ENCODE measurements at places on chromosomes 6 and 20. TPM values are rescaled to one million over a fixed set of nuclear protein-coding genes. Genes with fewer than 3 reads are reported as not detected.
A peak's percentile ranks its signal among the peaks of the same experiment; 100 is the strongest.

DNA sequence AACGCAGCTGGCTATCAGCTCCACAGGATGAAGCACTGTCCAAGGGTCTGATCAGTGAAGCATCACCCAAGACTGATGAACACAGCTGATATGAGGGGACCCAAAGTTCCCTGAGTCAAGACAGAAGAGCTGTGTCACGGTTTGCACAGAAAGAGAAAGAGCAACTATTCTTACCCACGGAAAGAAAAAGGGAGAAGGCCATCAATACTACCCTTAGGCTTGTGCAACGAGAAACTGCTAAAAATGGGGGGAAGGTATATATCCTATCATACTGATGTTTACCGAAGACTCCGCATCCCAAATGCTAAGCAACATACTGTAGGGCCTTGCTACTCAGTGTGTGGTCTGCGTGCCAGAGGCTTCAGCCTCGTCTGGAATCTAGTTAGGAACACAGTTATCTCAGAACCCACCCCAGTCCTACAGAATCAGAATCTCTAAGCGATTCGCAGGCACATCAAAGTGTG lies 665 bp downstream of the FASTKD5 start:
- H3K4me1 ChIP-seq = peaks cover 22% of the 10 kb centered on the region
- no peaks in the 10 kb centered on the region for H3K27me3 ChIP-seq
- no peak for DNase-seq
- peak overlapping the region; percentile 82 for H3K27ac ChIP-seq

GRCh38 chr20:15930311-15931305 lies 642.6 kb downstream of the KIF16B start:
- H3K4me3 ChIP-seq = no peak overlapping the region
- DNase-seq = peak; percentile 26
- H3K36me3 ChIP-seq = no peaks in the 10 kb centered on the region
- H3K27me3 ChIP-seq = no peaks in the 10 kb centered on the region
- no peak overlapping the region for H3K27ac ChIP-seq

CRIP3 gene
- total RNA-seq = 33.4 TPM

GRCh38 chr20:26207237-26207966 lies 510.7 kb upstream of the ZNF337 start:
- peak overlapping the region; percentile 56 for H3K4me3 ChIP-seq
- no peak overlapping the region for H3K27ac ChIP-seq
- H3K36me3 ChIP-seq = no peaks in the 10 kb centered on the region
- peaks cover 5% of the 10 kb centered on the region for H3K27me3 ChIP-seq
- H3K4me1 ChIP-seq = no peaks in the 10 kb centered on the region

- no peak overlapping the region for H3K27ac ChIP-seq
- DNase-seq = no peak
- no peak overlapping the region for H3K4me3 ChIP-seq
- no peaks in the 10 kb centered on the region for H3K36me3 ChIP-seq
- H3K4me1 ChIP-seq = peaks cover 8% of the 10 kb centered on the region
Observed at GRCh38 chr6:111411978-111412566, 70.9 kb downstream of the REV3L start.

GPX5 gene
- 8.1 TPM for total RNA-seq

DNA sequence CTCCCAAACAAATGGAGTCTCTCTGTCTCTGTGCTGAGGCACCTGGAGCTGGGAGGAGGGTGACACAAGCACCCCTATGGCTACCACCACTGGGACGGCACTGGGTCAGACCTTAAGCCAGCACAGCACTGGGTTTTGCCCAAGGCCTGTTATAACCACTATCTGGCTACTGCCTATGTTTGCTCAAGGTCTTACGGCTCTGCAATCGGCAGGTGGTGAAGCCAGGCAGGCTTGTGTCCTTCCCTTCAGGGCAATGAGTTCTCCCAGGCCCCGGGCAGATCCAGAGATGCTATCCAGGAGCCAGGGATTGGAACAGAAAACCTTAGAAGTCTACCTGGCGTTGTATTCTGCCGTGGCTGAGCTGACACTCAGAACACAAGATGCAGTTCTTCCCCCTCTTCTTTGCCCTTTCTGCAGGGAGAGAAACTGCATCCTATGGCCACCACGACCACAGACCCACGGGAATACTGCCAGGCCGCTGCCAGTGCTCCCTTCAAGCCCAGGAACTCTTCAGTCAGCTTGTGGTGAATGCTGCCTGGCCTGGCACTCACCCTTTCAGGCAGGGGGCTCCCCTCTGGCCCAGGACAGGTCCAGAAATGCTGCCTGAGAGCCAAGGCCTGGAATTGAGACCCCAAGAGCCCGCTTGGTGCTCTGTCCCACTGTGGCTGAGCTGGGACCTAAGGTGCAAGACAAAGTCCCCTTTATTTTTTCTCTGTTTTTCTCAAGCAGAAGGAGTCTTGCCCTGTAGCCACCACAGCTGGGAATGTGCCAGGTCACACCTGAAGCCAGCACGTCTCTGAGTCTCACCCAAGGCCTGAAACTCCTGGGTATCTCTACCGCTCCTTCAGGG lies 67.0 kb upstream of the FRMD1 start:
- H3K4me1 ChIP-seq = no peaks in the 10 kb centered on the region
- no peaks in the 10 kb centered on the region for H3K36me3 ChIP-seq
- no peak overlapping the region for H3K4me3 ChIP-seq

DNA sequence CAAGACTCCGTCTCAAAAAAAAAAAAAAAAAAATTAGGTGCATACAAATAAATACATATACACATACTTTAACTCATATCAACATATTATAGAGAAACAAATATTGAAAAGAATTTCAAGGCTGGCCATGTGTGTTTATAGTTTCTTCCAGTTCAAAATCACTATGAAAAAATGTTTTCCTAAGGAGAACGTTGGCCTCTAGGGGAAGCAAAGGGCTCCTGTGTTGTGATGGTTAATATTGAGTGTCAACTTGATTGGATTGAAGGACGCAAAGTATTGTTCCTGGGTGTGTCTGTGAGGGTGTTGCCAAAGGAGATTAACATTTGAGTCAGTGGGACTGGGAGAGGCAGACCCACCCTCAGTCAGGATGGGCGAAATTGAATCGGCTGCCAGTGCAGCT lies 182.0 kb upstream of the AGPAT4 start:
- H3K27ac ChIP-seq = no peak overlapping the region
- no peak for DNase-seq
- no peaks in the 10 kb centered on the region for H3K4me1 ChIP-seq
- no peaks in the 10 kb centered on the region for H3K36me3 ChIP-seq

STMND1 gene
- total RNA-seq = 19.3 TPM

DNA sequence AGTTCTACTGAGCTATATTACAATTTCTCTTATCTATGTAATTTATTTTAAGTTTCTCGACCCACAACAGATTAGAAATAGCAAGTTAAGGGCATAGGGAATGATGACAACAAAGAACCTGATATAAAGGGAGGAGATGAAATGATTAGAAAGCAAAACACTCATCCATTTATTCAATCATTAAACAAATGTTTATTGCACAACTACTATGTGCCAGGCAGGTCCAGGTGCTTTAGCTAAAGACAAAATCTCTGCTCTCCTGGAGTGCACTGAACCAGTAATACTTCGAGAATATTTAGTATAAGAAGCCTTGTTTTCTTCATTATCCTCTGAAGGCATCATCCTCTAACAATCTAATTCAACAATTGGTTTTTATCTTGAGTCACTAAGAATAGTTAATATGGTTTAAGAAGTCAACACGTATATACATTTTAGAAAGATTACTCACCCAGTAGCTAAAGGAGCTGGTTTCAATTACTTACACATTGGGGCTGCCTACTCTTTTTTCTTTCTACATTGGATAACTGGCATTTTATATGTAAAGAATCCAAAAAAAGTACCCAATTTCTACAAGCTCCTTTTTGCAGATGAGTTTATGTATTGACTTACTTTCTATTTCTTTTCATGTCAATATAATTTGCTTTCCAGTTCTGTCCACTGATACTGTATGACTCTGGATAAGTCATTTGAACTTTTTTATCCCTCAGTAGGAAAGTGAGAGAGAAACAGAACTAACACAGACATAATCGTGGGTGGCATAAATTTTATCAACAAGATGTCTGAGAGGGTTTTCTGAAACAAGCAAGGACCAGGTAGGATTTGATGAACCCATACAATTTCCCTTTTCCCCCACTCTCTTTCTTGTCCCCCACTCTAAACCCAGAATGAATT lies 312.6 kb downstream of the CLIC5 start:
- no peaks in the 10 kb centered on the region for H3K36me3 ChIP-seq
- no peak overlapping the region for H3K27ac ChIP-seq
- no peaks in the 10 kb centered on the region for H3K4me1 ChIP-seq
- H3K27me3 ChIP-seq = no peaks in the 10 kb centered on the region
- DNase-seq = no peak
- H3K4me3 ChIP-seq = no peak overlapping the region

SCP2D1 gene
- total RNA-seq = 20.1 TPM

SPTLC3 gene
- total RNA-seq = 22.6 TPM

GRCh38 chr6:111791415-111791814 lies 81.8 kb downstream of the FYN start:
- H3K27ac ChIP-seq = no peak overlapping the region
- no peak for DNase-seq
- H3K4me3 ChIP-seq = no peak overlapping the region
- peaks cover 25% of the 10 kb centered on the region for H3K4me1 ChIP-seq

DNA sequence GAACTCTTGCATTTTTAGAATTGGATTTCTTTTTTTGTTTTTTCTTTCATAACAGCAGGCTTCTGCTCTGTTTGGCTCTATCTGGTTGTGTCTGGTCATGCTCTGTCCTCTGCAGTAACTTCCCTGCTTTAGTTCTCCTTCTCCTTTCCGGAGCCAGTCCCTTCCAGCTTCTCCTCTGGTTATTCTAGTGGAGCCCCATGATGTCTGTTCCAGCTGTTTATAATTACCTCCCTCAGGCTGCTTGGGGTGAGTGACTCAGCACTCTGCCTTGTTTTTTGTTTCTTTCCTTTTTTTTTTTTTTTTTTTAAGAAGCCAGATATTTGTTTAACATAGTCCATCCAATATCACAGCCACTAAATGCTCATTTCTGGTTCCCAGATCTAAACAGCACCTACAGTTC lies 409.6 kb downstream of the MAFB start:
- H3K27ac ChIP-seq = peak overlapping the region; percentile 81
- no peaks in the 10 kb centered on the region for H3K36me3 ChIP-seq
- no peak overlapping the region for H3K4me3 ChIP-seq

- H3K36me3 ChIP-seq = no peaks in the 10 kb centered on the region
- H3K27ac ChIP-seq = no peak overlapping the region
- H3K4me3 ChIP-seq = no peak overlapping the region
- H3K27me3 ChIP-seq = no peaks in the 10 kb centered on the region
- H3K4me1 ChIP-seq = no peaks in the 10 kb centered on the region
- no peak for DNase-seq
Observed at GRCh38 chr6:66731310-66731709, 1024.3 kb upstream of the EYS start.

DNA sequence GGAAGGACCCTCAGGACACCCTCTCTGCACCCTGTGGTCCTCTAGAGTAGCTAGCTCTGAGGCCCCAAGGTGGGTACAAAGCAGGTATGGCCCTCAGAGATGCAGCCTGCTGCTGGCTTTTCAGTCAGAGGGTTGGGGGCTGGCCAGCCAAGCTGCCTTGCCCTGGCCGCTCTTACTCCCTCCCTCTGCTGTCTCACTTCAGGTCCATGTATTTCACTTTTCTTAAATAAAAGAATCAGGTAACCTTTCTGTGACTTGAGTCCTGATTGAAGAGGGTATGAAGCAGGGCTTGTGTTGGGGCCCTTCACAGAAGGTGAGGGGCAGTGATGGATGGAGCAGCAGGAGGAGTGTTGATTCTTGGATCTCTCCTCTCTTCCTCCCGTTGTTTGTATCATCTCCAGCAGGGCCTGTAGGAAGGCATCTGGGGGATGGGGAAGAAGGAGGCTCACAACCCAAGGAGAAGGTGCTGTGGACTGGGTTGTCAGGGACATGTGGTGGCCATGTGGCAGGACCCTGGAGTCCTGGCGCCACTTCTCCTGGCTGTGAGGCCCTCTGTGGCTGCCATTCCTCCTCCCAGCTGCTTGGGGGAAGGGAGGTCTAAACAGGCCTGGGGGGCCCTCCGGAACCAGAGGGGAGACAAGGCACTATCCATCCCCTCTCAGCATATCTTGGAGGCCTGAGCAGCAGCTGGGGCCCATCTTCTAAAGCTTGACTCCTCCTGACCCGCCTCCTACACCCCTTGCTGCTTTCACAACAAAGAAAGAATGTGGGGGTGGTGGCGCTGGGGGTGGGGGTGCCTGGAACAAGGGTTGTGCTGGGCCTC lies 1.1 kb upstream of the PTK7 start:
- no peaks in the 10 kb centered on the region for H3K36me3 ChIP-seq
- no peak overlapping the region for H3K27ac ChIP-seq
- H3K4me3 ChIP-seq = no peak overlapping the region
- no peak for DNase-seq

GRCh38 chr6:108872575-108872974 lies 24.4 kb downstream of the ARMC2 start:
- H3K4me3 ChIP-seq = no peak overlapping the region
- no peaks in the 10 kb centered on the region for H3K4me1 ChIP-seq
- no peak for DNase-seq
- no peaks in the 10 kb centered on the region for H3K27me3 ChIP-seq

DNA sequence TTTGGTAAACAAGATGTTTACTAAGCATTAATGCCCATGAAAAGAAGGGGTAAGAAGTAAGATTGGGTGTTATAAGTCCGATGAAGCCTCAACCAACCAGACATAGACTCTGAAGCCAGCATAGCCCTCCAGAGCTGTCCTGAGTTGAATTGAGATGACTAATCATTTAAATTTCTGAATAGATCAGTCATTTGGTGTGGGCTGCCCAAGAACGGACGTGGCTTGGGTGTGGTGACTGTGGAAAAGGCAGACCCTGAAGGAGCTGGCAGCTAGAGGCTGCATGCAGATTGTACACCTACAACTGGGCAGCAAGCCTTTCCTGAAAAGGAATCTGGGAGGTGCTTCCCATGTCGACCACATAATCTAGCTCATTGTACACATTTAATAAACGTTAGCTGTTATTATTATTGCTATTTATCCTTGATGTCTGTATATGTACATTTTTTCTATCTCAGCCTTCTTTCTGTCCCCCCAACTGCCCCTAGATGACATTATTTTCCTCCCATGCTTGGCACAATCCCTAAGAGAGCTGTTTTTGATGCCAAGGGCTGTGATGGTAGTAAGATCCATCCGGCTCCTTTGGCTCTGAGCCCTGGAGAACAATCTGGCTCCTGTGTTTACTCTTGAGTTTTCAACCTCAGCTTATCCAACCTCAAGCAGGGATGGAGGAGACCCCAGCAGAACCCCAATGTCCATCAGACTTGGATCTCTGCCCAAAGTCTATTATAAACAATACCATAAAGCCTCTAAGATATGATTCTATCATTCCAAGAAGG lies 57.6 kb upstream of the JAG1 start:
- no peak overlapping the region for H3K4me3 ChIP-seq
- no peaks in the 10 kb centered on the region for H3K36me3 ChIP-seq
- no peak for DNase-seq
- no peaks in the 10 kb centered on the region for H3K27me3 ChIP-seq
- no peaks in the 10 kb centered on the region for H3K4me1 ChIP-seq

TFAP2B gene
- total RNA-seq = 0.19 TPM
